G401 (cell line): ENCODE measurements at places on chromosomes 16 and 17. TPM values are rescaled to one million over a fixed set of nuclear protein-coding genes. Genes with fewer than 3 reads are reported as not detected.

GRCh38 chr16:86505185-86505898 is 5.0 kb upstream of the FOXF1 start:
- DNase-seq: no peak

CPD gene
- 18.5 and 38.6 TPM in 2 replicates for total RNA-seq

GRCh38 chr16:49458656-49459445 is 85.2 kb downstream of the C16orf78 start:
- no peak for DNase-seq

CTRB2 gene
- not detected in 2 replicates for total RNA-seq

CDH3 gene
- total RNA-seq: 0.10 TPM in 1 of 2 replicates, not detected in the other

DNA sequence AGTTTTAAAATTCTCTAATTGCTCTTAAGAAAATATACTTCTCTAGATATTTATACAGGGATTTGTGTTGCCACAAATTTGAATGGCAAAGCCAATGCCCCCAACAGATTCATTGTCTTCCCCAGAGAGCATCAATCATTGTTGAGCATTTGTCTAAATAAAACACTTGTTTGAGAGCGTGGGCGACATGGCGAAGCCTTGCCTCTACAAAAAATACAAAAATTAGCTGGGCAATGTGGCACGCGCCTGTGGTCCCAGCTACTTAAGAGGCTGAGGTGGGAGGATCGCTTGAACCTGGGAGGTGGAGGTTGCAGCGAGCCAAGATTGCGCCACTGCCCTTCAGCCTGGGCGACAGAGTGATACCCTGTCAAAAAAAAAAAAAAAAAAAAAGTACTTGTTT is 13.4 kb upstream of the SRSF1 start:
- no peak for DNase-seq

PTGES3L gene
- total RNA-seq: not detected in 2 replicates

DNA sequence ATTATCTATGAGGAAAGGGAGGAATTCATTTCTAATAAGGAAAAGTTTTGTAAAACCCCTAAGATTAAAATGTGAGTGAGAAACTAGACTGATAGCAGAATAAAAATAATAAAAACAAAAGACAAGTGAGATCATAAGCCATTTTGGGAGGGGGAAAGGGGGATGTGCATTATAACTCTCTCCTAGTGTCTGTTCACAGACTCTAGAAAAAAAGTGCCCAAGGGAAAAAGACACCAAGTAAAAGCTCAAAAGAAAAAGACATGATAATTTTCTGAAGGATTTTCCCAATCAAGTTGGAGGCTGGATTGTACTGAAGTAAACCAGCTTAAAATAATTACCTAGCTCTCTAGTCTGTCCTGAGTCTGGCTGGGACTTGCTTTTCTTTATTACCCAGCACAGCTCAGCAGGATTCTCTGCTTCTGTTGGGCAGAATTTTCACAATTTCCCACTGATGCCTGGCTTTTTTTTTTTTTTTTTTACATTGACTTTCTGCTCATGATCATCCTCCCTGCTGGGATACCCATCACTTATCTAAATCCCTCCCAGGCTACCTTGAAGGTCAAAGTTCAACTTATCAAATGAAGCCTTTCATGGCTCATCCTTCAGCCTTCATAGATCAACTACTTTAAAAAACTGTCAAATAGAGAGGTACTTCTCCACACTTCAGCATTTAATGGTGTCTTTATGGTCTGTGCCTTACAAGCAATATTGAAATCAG is 124.2 kb upstream of the KCNJ16 start:
- DNase-seq: no peak

TMEM100 gene
- 0.49 TPM in 1 of 2 replicates, not detected in the other for total RNA-seq

PRSS53 gene
- total RNA-seq: 0.44 and 2.8 TPM in 2 replicates

MYH11 gene
- not detected in 2 replicates for total RNA-seq

- no peak for DNase-seq
These were observed 484.9 kb downstream of the WWOX start for GRCh38 chr16:78584213-78584860.

USH1G gene
- 1.4 and 1.9 TPM in 2 replicates for total RNA-seq

- no peak for DNase-seq
These were observed 1.9 kb downstream of the ARL16 start for GRCh38 chr17:81681672-81682071.

GRCh38 chr17:5419959-5420653 is at the start of gene RPAIN:
RPAIN (plus strand) TSS chr17:5420182; CDS start chr17:5420211, 29 bp downstream.
- DNase-seq: no peak

- DNase-seq: no peak
These were observed 27.0 kb downstream of the AXIN1 start for GRCh38 chr16:325375-326145.

DNA sequence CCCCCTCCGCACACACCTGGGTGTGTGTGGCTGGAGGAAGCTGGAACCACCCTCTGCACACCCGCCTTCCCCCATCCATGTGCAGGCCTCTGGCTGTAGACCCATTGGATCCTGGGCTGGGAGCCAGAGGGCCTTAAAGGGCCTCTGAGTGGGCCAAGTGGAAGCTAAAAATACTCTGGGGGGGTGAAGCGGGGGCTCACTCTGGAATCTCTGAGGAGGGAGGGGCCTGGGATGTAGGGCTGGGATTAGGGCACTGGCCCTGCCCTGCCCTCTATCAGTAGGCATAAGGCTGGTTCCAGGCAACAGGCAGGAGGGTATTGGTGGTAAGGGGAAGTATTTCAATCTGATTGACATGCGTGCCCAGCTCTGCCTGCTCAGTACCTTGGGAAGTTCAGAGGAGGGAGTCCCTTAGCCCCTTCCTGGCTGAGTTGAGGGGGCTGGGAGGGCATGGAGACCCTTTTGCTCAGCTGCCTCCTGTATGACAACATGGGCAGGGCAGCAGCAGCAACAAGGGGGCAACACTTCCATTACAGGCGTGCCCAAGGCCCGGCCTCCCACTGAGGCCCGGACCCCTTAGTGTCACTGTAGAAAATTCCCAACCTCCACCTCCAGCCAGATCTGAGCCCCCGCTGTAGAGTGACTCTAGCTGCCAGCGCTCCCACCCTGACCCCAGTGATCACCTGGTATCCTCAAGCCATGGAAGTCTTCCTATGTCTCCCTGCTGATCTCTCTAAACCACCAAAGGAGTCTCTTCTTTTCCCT is 5.2 kb downstream of the ITGA3 start:
- DNase-seq: peak; percentile 56

DNA sequence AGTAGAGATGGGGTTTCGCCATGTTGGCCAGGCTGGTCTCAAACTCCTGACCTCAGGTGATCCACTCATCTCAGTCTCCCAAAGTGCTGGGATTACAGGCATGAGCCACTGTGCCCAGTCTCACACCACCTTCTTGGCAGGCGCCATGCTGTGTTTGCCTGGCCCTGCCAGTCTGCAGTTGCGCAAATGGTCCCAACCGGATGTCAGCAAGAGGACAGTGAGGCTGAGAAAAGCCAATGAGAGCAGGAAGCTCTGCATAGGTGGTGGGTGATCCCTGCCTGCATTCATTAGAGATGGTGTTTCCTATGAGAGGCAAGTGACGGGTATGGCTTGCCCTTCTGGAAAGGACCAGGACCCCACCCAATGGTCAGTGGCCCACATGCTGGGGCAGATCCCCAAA is 59.3 kb downstream of the PECAM1 start:
- DNase-seq: no peak

DNA sequence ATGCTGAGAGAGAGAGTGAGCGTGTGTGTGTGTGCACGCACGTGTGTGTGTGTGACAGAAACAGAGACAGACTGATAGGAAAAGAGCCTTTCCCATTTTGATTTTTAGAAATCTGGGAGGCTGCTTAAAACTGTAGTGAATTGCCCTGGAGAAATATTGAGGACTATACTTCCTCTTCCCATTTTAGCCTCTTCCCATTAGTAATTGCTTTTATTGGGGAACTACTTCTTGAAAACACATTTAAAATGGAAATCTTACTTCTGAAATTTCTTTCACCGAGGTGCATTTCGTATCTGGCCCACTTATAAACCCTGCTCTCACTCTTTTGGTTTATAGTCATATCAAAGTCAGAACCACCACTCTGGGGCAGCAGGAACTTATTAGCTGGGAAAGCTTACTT is 47.1 kb downstream of the NUP93 start:
- no peak for DNase-seq

- DNase-seq: no peak
These were observed 335 bp downstream of the SLC25A35 start for GRCh38 chr17:8294814-8295316.

DNA sequence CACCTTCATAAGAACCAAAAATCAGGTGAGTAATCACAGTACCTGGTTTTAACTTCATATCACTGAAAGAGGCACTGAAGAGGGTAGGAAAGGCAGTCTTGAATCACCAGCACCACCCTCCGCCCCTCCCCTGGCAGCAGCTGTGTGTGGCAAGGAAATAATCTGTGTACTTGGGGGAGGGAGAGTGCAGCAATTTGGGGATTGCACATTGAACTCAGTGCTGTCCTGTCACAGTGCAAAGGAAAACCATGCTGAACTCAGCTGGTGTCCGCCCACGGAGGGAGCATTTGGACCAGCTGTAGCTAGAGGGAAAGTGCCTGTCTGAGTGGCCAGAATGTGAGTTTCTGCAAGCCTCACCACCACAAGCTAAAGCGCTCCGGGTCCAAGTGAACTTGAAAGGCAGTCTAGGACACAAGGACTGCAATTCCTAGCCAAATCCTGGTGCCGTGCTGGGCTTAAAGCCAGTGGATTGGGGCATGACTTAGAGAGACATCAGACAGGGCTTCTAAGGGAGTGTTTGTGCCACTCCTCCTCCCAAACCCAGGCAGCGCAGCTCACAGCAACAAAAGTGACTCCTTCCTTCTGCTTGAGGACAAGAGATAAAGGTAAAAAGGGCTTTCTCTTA is 39.7 kb upstream of the ALDH3A1 start:
- DNase-seq: peak; percentile 58

DNA sequence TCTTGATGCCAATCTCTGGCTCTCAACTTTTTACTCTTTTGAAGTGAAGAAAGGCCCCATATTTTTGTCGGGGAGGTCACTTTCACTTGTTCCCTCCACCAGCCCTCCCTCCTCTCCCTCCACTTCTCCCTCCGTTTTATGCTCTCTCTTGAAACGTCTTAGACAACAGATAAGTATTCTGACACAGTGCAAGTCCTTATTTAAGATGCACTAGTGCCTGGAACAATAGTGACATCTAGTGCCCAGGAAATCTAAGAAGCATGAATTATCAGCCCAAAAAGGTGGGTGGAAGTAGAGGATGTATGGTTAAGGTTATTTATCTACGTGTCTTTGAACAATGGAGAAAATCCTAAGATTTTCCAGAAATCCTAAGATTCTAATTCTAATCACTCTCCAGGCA is 17.9 kb downstream of the PSME3IP1 start:
- DNase-seq: peak; percentile 47

DNA sequence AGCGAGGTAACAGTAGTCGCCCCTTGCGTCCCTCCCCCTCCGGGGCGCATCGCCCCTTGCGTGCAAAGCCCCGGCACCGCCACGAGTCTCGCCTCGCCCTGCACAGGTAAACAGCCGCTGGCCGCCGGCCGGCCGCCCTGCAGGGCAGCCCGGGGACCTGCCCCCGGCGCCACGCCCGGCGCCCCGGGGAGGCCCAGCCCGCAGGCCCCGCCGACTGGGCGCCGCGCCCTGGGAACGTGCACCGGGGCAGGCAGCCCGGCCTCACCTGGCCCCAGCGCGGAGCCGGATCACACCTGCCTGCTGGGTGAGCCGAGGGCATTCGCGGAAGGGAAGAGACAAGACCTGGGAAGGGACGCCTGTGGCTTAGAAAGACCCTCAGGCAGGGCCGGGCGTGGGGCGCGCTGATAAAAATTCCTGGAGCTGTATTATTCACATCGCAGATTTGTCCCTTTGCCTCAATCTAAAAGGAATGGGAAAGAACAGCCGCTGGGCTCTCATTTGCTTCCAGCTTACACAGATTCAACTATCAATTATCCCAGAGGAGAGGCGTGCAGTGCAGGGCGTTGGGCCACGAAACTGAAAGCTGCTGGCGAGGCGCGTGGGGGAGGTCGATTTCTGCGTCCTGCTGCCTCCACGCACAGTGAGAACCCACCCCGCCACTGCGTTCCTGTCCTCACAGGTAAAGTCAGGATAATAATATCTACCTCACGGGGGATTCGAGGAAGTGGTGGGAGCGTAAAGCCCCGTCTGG is 451.9 kb downstream of the SLC39A11 start:
- no peak for DNase-seq

DNA sequence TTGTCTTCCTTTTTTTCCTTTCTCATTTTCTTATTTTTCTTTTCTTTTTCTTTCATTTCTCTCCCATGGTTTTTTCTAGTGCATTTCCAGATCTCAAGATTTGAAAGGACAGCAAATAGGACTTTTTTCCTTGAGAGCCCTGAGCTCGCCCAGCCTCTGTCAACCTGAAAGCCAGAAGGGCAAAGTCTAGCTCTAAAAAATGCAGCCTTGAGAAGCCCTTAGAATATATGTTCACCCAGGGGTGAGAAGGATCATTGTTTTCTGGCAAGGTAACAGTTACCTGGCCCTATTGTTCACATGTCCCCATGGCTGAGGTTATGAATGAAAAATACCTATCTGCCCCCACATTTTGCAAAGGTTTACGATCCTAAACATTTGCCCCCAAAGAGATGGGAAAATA is 218.4 kb downstream of the IRX3 start:
- DNase-seq: no peak

DNA sequence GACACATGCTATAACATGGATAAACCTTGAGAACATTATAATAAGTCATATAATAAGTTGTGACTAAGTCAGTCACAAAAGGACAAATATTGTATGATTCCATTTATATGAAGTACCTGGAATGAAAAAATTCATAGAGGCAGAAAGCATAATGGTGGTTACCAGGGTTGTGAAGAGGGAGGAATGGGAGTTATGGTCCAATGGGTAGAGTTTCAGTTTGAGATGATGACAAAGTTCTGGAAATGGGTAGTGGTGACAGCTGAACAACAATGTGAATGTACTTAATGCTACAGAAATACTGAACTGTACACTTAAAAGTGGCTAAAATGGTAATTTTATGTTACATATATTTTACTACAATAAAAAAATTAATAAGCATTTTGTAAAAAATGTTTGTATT is 49.7 kb downstream of the MYO1D start:
- peak; percentile 12 for DNase-seq

DNA sequence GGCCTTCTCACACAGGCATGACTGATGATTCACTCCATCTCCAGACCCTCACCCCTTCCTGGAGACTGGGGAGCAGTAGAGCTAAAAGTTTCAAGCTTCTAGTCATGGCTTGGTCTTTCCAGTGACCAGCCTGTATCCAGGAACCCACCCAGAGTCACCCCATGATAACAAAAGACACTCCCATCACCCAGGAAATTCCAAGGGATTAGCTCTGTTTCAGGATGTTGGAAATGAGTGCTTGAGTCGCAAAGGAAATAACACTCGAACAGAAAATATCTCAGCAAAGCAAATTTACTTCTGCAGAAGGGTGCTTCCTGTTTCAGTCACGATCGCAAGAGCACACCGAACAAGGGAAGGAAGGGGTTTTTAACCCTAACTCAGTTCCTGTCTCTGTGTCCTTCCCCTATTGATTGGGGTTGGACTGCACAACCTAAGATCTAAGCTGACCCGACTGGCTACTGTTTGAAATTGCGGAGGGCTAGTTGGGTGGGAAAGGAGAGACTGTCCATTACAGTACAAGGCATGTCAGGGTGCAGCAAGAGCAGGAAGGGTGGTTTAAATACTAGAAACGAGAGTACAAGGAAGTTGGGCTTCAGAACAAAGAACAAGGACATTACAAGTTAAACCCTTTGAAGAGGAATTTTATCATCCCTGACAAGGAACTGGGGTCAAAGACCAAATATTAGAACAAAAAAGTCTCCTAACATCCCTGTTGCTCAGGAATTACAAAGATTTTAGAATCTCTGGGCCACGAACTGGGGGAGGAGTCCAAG is 224.4 kb upstream of the CACNG5 start:
- DNase-seq: no peak

KRTAP4-4 gene
- total RNA-seq: not detected in 2 replicates

- no peak for DNase-seq
These were observed 18.9 kb downstream of the TMEM132E start for GRCh38 chr17:34598161-34598776.

- no peak for DNase-seq
These were observed 16.7 kb downstream of the TPSG1 start for GRCh38 chr16:1208239-1208830.

MRTFB gene
- 3.1 and 6.4 TPM in 2 replicates for total RNA-seq

NOD2 gene
- not detected in 2 replicates for total RNA-seq
